ENCODE measurements at places on chromosomes 5 and 9. TPM values are rescaled to one million over a fixed set of nuclear protein-coding genes. Genes with fewer than 3 reads are reported as not detected.

The PCDHB11 gene
- 0.29 TPM for total RNA-seq

The KIF12 gene
- total RNA-seq = not detected

The RABGAP1 gene
- 38.3 TPM for total RNA-seq

The SIT1 gene
- total RNA-seq = not detected

The PTGR1 gene
- 60.3 TPM for total RNA-seq

All from placental pericyte (primary cell).